Stimulated activated CD4-positive, alpha-beta T cell treated with anti-CD3 and anti-CD28 coated beads, Interleukin-12 subunit alpha, Interleukin-12 subunit beta, amount 100 ng/mL, for 4 hours (primary cell): ENCODE measurements at places on chromosomes 6 and 20.
A peak's percentile ranks its signal among the peaks of the same experiment; 100 is the strongest.

DNA sequence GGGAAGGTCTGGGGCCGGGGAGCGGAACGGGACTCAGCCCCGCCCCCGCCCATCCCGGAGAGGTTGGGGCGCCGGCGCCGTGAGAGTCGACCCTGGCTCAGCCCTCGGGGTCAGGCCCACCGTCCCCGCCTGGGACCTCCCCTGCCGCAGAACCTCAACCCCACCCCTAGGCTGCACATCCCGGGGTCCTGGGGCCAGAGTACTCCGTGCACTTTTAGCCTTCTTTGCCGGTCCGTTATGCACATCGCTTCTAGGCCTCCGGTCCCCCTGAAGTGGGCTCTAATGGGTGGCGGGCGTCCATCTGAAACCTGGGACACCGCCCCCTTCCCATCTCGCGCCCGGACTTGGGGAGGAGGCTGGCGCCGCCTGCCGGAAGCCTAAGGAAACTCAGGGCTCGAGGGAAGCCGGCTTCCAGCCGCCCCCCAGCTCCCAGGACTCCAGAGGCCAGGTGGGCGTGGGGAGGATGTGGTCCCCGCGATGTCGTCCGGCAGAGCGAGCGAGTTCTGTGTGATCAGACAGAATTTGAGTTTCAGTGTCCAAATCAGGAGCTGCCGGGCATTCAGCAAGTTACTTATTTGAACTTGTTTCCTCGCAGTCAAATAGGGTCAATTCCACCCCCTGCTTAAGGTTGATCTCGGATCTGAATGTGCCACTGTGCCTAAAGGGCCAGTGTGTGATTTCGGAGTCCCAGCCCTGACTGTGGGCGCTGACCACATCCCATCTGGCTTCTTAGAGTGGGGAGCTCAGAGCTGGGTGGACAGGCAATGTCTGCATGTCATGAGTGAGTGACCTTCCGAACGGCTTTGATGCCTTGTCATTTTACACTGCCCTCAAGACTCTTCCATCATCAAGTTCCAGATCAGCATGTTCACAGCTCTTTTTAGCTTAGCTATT is 47.6 kb downstream of the CPXM1 start:
- DNase-seq, result peak; percentile 27

- no peak for DNase-seq
These were observed 134.1 kb downstream of the LCA5 start for GRCh38 chr6:79403086-79403485.

GRCh38 chr6:110951986-110952794 is 6.3 kb upstream of the GTF3C6 start:
- DNase-seq, result no peak

- no peak for DNase-seq
These were observed 34.0 kb upstream of the SCGN start for GRCh38 chr6:25617997-25618396.

- DNase-seq, result no peak
These were observed 57.9 kb upstream of the DACT2 start for GRCh38 chr6:168377484-168377855.

- no peak for DNase-seq
These were observed 34.9 kb upstream of the MTHFD1L start for GRCh38 chr6:150830439-150831165.

GRCh38 chr6:28867086-28867409 is 56.7 kb downstream of the TRIM27 start:
- no peak for DNase-seq

- DNase-seq, result no peak
These were observed 307.1 kb upstream of the RNF24 start for GRCh38 chr20:4322499-4322898.

- no peak for DNase-seq
These were observed 27.3 kb upstream of the TCFL5 start for GRCh38 chr20:62888910-62889309.

- DNase-seq, result no peak
These were observed 673.5 kb upstream of the AGPAT4 start for GRCh38 chr6:161947371-161947770.

- DNase-seq, result no peak
These were observed 14.6 kb upstream of the SYNJ2 start for GRCh38 chr6:157967020-157967419.

GRCh38 chr6:167328086-167328485 is 3.2 kb downstream of the TTLL2 start:
- DNase-seq, result no peak

- no peak for DNase-seq
These were observed 177.1 kb downstream of the ALDH8A1 start for GRCh38 chr6:134772671-134773360.

DNA sequence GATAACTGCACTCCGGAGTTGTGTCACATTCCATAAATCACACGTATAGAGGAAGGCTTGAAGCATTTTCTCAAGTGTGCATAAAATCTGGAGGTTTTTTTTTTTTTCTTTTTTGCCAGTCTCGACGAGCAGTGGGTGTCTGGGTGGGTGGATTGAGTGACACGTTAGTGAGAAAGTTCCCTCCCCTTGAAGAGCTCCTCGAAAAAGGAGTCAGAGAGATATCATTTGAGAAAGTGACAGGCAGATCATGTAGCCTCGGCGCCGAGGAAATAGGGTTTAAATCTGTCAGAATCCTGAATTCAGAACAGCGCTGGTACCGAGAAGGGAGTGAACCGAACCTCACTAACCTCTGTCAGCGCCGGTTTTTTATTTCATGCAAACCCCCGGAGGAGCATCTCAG is 269.5 kb upstream of the ARID1B start:
- no peak for DNase-seq

GRCh38 chr20:32555584-32555983 is 29.5 kb downstream of the NOL4L start:
- no peak for DNase-seq

DNA sequence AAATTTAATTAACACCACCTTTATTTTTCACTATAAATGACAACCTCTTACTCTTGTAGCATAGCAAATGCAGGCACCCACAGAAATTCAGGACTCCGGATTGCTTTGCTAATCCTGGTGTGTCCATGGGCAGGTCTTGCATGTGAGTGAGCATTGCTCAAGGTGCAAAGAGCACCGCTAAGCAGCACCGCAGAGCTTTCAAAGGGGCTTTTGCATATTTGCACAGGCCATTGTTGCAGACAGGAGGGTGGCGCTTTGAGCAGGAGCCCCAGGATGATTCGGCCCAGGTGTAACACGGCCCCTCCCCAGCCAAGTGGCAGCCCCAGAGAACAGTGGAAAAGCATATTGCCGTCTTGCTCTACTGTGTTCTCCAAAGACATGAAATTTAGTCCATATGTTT is 293.2 kb downstream of the NRN1 start:
- no peak for DNase-seq

DNA sequence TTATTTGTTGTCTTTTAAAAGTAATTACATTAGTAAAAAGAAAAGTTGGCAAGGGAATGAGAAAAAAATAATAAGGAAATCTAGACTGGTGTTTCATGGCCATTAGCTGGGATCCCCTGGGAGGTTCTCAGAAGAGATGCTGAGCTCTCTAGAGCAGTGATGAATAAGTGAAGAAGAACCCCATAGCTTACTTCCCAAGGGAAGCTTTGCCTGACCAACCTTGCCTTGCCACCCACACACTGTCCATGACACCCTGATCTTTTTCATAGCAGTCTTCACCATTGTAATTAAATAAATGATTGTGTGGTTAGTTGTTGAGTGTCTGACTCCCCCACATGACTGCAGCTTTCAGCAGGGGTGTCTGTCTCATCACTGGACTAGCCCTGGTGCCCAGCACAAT is 5.9 kb downstream of the C6orf163 start:
- no peak for DNase-seq

- no peak for DNase-seq
These were observed 21.0 kb downstream of the ZC3H12D start for GRCh38 chr6:149463781-149464180.
